ENCODE measurements at places on chromosomes 2 and 18.

GRCh38 chr2:219912491-219912921 is 285.1 kb downstream of the SLC4A3 start:
- no peak overlapping the region for H3K4me3 ChIP-seq
- H3K27me3 ChIP-seq, result no peaks in the 10 kb centered on the region

GRCh38 chr2:113228351-113228750 is 50.4 kb downstream of the PAX8 start:
- no peak overlapping the region for H3K4me3 ChIP-seq
- DNase-seq, result no peak
- no peak overlapping the region for H3K27ac ChIP-seq
- no peaks in the 10 kb centered on the region for H3K36me3 ChIP-seq
- H3K27me3 ChIP-seq, result no peaks in the 10 kb centered on the region
- peaks cover 21% of the 10 kb centered on the region for H3K4me1 ChIP-seq

- no peak overlapping the region for H3K4me3 ChIP-seq
- H3K27ac ChIP-seq, result no peak overlapping the region
- no peaks in the 10 kb centered on the region for H3K4me1 ChIP-seq
Observed at GRCh38 chr18:36392164-36392978, 94.9 kb downstream of the FHOD3 start.

DNA sequence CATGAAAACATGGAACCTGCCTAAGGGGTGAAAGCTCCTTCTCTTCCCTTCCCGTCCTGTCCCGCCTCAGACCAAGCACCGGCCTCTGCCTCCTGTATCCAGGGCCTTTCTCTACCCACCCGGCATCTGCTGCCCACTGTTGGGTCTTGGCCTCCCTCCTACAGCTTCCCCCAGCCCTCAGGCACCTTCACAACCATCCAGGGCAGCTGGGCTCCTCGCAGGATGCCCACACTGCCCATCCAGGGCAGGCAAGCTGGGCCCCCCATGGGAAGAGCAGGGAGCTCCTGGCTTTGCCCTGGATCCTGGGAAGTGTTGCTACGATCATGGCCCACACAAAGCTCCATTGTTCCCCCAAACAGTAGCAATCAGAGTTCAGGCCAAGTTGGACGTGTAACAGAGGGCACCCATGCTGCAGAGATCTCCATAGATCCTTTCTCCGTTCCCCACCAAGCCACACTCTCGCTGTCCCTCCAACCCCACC is 206.6 kb downstream of the NDUFA10 start:
- no peaks in the 10 kb centered on the region for H3K36me3 ChIP-seq
- no peak for DNase-seq
- H3K27ac ChIP-seq, result no peak overlapping the region
- H3K4me1 ChIP-seq, result no peaks in the 10 kb centered on the region
- no peak overlapping the region for H3K4me3 ChIP-seq

DNA sequence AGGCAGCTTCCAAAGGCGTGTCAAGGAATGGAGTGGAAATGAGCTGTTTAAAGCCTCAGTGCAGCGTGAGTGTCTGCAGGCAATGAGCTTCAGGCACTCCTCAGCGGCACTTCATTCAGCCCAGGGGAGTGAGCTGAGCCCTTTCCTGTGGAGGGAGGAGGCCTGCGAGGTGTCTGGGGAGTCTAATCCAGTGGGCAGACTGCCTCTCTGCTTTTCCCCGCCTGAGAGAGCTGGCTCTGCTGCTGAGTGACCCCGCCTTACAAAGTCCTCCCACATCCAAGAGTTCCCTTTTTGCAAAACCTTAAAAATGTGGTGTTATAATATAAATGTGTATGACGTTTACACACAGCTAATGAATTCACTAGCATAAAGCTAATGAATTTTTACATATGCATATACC is 7.0 kb upstream of the LDLRAD4 start:
- DNase-seq, result no peak
- no peak overlapping the region for H3K27ac ChIP-seq
- H3K27me3 ChIP-seq, result no peaks in the 10 kb centered on the region
- no peak overlapping the region for H3K4me3 ChIP-seq

DNA sequence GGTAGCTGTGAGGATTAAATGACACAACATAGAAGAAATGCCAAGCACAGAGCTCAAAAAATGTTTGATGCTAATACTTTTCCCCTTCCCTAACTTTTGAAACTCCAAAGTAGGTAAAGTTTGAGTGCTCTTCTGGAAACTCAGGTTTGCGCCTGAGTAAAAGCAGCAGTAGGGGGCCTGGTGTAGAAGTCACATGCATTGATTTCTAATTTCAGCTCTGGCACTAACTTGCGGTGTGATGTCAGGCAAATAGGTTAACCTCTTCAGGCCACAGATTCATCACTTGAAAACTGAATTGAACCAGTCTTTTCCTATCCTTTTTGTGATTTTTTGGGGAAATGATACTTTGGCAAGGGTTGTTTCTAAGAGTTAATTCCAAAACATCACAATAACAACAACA is 27.2 kb downstream of the LHCGR start:
- no peaks in the 10 kb centered on the region for H3K36me3 ChIP-seq
- no peak overlapping the region for H3K27ac ChIP-seq
- no peak for DNase-seq
- no peaks in the 10 kb centered on the region for H3K4me1 ChIP-seq
- no peak overlapping the region for H3K4me3 ChIP-seq

- no peak overlapping the region for H3K4me3 ChIP-seq
- peaks cover 17% of the 10 kb centered on the region for H3K4me1 ChIP-seq
- DNase-seq, result no peak
- no peaks in the 10 kb centered on the region for H3K27me3 ChIP-seq
Observed at GRCh38 chr2:55235724-55236538, 3.4 kb downstream of the RPS27A start.
